HCT116 (cell line): ENCODE measurements at places on chromosomes 16 and 17. TPM values are rescaled to one million over a fixed set of nuclear protein-coding genes. Genes with fewer than 3 reads are reported as not detected.

- H3K36me3 ChIP-seq = no peaks in the 10 kb centered on the region
- peaks cover 16% of the 10 kb centered on the region for H3K4me1 ChIP-seq
- DNase-seq = no peak
- peak overlapping the region; percentile 92 for H3K4me3 ChIP-seq
- peak overlapping the region; percentile 59 for H3K27ac ChIP-seq
- H3K27me3 ChIP-seq = no peaks in the 10 kb centered on the region
Measured at GRCh38 chr16:10386517-10387100, 748 bp downstream of the ATF7IP2 start.

- no peaks in the 10 kb centered on the region for H3K27me3 ChIP-seq
- no peaks in the 10 kb centered on the region for H3K36me3 ChIP-seq
- no peak overlapping the region for H3K4me3 ChIP-seq
- H3K27ac ChIP-seq = no peak overlapping the region
- no peak for DNase-seq
Measured at GRCh38 chr17:72446525-72447250, 325.9 kb downstream of the SOX9 start.

GRCh38 chr17:64622931-64623654 lies 39.0 kb downstream of the SMURF2 start:
- peaks cover 33% of the 10 kb centered on the region for H3K4me1 ChIP-seq
- peak overlapping the region; percentile 6 for H3K4me3 ChIP-seq
- peak; percentile 80 for DNase-seq
- no peaks in the 10 kb centered on the region for H3K36me3 ChIP-seq

- H3K4me3 ChIP-seq = no peak overlapping the region
- no peak overlapping the region for H3K27ac ChIP-seq
- H3K27me3 ChIP-seq = peaks cover 4% of the 10 kb centered on the region; the same call in 1 of the 2 replicates
- DNase-seq = peak; percentile 52
- H3K4me1 ChIP-seq = no peaks in the 10 kb centered on the region
Measured at GRCh38 chr17:45759761-45760160, 24.4 kb upstream of the CRHR1 start.

DNA sequence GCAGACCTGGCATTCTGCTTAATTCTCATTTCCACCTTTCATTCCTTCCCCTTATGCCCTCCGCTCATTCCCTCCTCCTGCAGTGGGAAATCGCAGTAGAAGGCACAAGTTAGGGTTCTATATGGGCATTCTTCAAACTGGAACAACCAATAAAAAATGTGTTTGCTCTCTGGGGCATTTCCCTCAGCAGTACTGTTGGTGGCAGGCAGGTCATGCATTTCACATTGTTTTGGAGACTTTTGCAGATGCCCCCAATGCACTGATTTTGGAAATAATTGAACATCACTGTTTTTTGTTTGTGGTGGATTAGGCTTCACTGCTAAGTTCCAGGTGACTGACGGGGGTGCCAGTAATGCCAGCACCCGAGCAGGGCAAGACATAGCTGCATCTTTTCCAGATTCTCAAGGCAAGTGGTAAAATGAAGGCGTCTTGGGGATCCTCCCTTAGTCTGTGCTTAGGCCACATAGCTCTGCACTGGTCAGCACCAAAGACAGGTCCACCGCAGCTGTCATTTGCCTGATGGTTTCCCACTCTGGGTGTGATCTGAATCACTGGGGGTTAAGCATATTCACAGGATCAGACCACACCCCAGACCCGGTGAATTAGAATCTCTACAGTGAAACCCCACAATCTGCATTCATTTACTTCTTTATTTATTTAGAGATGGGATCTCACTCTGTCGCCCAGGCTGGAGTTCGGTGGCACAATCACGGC lies 304.5 kb downstream of the CPPED1 start:
- H3K27ac ChIP-seq = no peak overlapping the region
- H3K36me3 ChIP-seq = no peaks in the 10 kb centered on the region
- 0 out of 2 replicates have a peak, but pooled peaks cover 3% of the 10 kb centered on the region for H3K4me1 ChIP-seq
- no peaks in the 10 kb centered on the region for H3K27me3 ChIP-seq
- H3K4me3 ChIP-seq = no peak overlapping the region

DNA sequence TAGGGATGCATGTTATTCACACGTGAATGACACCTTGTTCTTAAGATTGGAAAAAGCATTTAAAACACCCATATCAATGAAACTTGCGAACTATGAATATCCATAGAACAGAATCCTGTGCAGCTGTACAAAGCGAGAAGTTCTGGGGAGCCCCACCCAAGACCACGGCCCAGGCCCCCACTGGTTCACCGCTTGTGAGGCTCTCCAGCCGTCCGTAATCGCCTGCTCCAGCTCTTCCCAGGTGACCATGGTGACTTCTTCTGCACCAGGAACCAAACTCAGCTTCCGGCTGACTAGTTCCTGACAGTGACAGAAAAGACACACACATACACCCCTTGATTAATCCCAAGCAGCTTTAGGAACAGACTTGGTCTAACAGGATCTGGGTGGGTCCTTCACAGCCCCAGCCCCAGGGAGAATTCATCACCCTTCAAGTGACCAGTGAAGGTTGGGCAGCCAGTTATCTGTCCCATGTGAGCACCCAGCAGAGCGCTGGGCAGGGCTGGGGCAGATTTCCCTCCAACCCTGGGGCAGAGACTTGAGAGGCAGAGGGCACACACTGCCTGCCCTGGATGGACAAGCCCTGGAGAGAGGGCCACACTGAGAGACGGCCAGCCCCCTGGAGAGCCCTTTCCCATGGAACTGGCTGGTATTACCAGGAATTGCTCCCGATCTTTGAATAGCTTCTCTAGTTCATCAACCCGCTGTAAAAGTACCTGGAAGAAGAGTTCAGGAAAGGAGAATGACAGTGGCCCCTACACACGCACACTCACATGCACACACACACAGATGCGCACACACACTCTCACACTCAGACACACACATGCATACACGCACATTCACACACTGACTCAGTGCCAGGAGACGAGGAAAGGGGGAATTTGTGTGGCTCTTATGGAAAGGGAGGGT lies 3.6 kb downstream of the QRICH2 start:
- no peaks in the 10 kb centered on the region for H3K36me3 ChIP-seq
- H3K4me1 ChIP-seq = no peaks in the 10 kb centered on the region
- no peaks in the 10 kb centered on the region for H3K27me3 ChIP-seq
- no peak overlapping the region for H3K4me3 ChIP-seq
- no peak overlapping the region for H3K27ac ChIP-seq

- peak overlapping the region; percentile 97 for H3K27ac ChIP-seq
- no peaks in the 10 kb centered on the region; the same call in 1 of the 2 replicates for H3K4me1 ChIP-seq
- DNase-seq = no peak
- H3K36me3 ChIP-seq = no peaks in the 10 kb centered on the region
- H3K27me3 ChIP-seq = no peaks in the 10 kb centered on the region
Measured at GRCh38 chr16:30875871-30876801, 17.7 kb downstream of the BCL7C start.

DNA sequence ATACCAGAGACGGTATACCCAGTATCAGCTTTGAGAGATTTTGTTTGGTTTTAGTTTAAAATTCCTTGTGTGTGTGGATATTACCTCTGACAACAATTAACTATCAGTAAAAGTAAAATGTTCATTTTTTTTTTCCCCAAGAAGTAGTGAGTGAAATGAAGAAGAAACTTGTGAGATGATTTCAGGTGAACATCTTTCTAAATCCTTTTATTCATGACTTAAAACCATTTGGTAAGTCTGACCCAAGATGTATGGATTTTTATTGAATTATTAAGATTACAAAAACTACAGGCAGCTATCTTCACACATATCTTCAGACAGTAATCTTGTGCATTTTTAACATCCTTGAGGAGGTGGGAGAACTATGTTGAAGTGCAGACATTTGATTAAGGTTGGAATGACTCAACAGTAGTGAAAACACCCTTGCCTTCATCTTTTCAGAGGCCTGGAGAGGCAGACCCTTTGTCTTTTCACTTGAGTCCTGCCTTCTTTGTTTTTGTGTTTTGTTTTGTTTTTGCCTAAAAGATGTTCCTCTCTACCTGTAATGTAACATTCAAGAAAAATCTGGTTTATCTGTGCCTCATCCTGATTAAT lies 240.3 kb upstream of the TBX2 start:
- H3K4me3 ChIP-seq = no peak overlapping the region
- no peaks in the 10 kb centered on the region for H3K27me3 ChIP-seq

- peaks cover 8% of the 10 kb centered on the region for H3K36me3 ChIP-seq
- peak overlapping the region; percentile 4; the same call in 1 of the 2 replicates for H3K27ac ChIP-seq
- no peaks in the 10 kb centered on the region for H3K27me3 ChIP-seq
- no peak for DNase-seq
Measured at GRCh38 chr16:90046122-90046970, 27.1 kb upstream of the DBNDD1 start.

DNA sequence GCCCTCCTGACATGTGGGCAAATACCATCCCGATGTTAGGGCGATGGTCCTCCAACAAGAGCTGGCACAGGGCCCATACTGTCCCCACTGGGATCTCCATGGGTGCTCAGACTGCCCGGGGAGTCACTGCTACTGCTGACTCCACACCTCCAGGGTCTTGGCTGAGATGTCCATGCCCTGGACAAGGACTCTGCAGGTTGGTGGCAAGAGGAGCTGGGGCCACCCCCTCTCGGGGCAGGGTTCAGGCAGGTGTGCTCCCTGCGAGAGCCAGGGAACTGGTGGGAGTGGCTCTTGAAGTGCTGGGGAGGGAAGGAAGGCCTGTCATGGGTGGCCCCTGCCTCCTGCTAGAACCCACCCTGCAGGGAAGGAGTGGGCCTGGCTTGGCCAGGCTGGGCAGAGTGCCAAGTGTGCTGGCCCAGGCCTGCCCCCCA lies 6.4 kb downstream of the CASKIN2 start:
- no peak overlapping the region; the same call in 1 of the 2 replicates for H3K27ac ChIP-seq
- H3K27me3 ChIP-seq = no peaks in the 10 kb centered on the region
- DNase-seq = no peak
- H3K36me3 ChIP-seq = peaks cover 16% of the 10 kb centered on the region

GRCh38 chr16:73504591-73505575 lies 457.0 kb upstream of the ZFHX3 start:
- H3K36me3 ChIP-seq = no peaks in the 10 kb centered on the region
- no peaks in the 10 kb centered on the region for H3K4me1 ChIP-seq
- no peak for DNase-seq
- H3K27ac ChIP-seq = no peak overlapping the region

GRCh38 chr16:67652578-67653127 lies 7.4 kb downstream of the ACD start:
- peaks cover 4% of the 10 kb centered on the region; the same call in 1 of the 2 replicates for H3K4me1 ChIP-seq
- H3K4me3 ChIP-seq = peak overlapping the region; percentile 90
- H3K27ac ChIP-seq = peak overlapping the region; percentile 70; the same call in 1 of the 2 replicates
- no peaks in the 10 kb centered on the region for H3K27me3 ChIP-seq

- peaks cover 15% of the 10 kb centered on the region for H3K27me3 ChIP-seq
- H3K4me1 ChIP-seq = no peaks in the 10 kb centered on the region
- DNase-seq = no peak
- no peak overlapping the region for H3K27ac ChIP-seq
- H3K4me3 ChIP-seq = no peak overlapping the region
Measured at GRCh38 chr16:89009343-89010209, 32.6 kb upstream of the CBFA2T3 start.

DNA sequence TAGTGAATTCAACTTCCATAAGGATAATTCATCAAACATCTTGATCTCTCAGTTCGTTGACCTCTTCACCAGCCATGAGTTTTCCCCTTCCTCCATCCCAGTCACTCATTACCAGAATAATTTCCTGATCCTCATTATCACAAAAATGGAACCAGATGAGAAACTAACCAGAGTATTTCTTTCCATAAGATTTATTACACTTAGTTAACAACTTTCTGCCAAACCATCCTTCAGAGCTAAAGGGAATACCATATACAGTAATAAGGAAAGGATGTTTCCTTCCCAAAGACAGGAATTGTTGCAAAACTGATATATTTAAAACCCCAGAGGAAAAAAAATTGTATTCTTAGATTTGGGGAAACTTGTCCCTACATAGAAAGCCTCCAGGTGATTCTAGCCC lies 8.6 kb downstream of the KRTAP29-1 start:
- H3K27ac ChIP-seq = no peak overlapping the region
- H3K36me3 ChIP-seq = no peaks in the 10 kb centered on the region
- H3K27me3 ChIP-seq = no peaks in the 10 kb centered on the region
- no peak overlapping the region for H3K4me3 ChIP-seq

DNA sequence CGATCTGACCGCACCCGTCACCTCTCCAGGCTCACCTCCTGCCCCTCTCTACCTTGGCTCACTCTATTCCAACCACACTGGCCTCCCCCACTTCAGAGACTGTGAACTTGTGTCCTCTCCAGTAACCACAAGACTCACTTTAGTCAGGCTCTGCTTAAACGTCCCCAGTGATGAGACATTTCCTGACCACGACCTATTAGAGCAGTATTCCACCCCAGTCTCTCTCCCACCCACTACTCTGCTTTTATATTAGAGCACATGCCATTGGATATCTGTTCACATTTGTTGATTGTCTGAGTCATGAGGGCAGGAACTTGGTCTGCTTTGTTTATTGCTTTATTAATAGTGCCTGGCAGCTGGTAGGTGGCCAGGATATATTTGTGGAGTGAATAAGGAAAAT lies 20.1 kb downstream of the COX11 start:
- peaks cover 24% of the 10 kb centered on the region for H3K36me3 ChIP-seq
- peak overlapping the region; percentile 8; the same call in 1 of the 2 replicates for H3K27ac ChIP-seq
- peak; percentile 70 for DNase-seq
- H3K27me3 ChIP-seq = no peaks in the 10 kb centered on the region

- DNase-seq = peak; percentile 34
- peaks cover 6% of the 10 kb centered on the region for H3K36me3 ChIP-seq
- H3K4me1 ChIP-seq = no peaks in the 10 kb centered on the region
- no peak overlapping the region for H3K4me3 ChIP-seq
Measured at GRCh38 chr16:67546761-67547422, 15.4 kb upstream of the CTCF start.

The SLC22A31 gene
- 53.7 TPM for total RNA-seq

The NPIPB9 gene
- 1.1 TPM for total RNA-seq

The KCNH6 gene
- total RNA-seq = not detected

The WNT3 gene
- total RNA-seq = 5.5 TPM

The ANKS3 gene
- 25.5 TPM for total RNA-seq

The CTRL gene
- 3.4 TPM for total RNA-seq

The HID1 gene
- total RNA-seq = 43.8 TPM

The KRT10 gene
- total RNA-seq = 62.3 TPM
